C1 segment of cervical spinal cord (tissue), 14 donors: ENCODE measurements at places on chromosomes 7 and 10.
A peak's percentile ranks its signal among the peaks of the same experiment; 100 is the strongest.

GRCh38 chr7:95511716-95512260 is 26.0 kb downstream of the ASB4 start:
- DNase-seq, result peak; percentile 84

DNA sequence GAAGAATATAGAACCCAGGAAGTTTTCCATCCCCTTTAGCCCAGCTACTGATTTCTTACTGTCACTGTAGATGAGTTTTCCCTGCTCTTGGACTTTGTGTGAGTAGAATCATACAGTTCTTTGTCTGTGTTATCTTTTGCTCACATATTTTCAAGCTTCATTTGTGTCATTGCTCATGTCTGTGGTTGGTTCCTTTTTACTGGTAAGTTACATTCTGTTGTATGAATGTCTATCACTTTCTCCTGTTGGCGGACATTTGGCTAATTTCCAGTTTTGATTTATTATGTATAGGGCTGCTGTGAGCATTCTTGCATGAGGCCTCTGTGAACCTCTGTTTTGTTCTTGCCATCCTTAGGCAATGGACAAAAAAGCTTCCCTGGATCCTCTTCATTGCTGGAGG is 5.3 kb downstream of the GLRX3 start:
- no peak for DNase-seq

GRCh38 chr7:70316745-70317144 is 718.5 kb downstream of the AUTS2 start:
- DNase-seq, result no peak

DNA sequence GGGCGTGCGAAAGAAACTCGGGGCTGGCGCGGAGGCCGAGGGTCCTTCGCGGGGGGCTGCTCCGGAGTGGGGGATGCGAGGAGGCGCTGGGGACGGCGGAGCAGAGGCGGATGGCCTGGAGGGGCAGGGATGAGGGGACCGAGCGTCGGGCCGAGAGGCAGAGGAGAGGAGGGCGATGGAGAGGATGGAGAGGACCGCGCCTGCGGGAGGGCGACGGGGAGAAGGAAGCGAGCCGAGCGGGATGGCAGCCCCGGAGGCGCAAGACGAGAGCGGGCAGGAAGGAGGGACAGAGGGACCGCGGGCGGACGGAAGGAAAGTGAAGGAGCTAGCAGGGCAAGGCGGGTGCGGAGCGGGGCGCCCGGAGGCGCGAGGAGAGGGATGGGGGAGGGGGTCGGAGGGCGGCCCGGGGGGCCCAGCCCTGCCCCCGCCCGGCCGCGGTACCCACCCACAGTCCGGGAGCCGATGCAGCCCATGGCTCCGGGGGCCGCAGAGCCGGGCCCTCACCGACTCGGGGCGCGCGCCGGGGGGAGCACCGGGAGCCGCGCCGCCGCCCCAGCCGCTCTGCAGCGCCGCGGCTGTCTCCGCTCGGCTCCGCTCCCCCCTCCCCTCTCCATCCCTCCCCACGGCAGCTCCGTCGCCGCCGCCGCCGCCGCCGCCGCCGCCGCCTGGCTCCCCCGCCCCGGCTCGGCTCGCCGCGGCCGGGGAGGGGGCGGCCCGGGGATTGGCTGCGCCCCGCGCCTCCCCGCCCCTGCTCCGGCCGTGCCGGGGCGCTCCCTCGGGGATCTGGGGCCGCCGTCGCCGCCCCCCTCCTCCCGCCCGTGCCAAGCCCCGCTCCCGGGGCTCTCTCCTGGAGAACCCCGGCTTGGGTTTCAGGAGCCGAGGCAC is at the start of gene FAM131B:
TSS of gene FAM131B (minus strand) at position 583 of the 885 bp plus-strand sequence. CDS start at position 473, 110 bp downstream.
- DNase-seq, result no peak

- no peak for DNase-seq
Measured at GRCh38 chr7:73702226-73702625, 17.2 kb downstream of the STX1A start.

GRCh38 chr7:95454438-95455045 is 19.7 kb upstream of the PON2 start:
- DNase-seq, result no peak

GRCh38 chr7:107414198-107414597 is 55.7 kb upstream of the GPR22 start:
- DNase-seq, result no peak

DNA sequence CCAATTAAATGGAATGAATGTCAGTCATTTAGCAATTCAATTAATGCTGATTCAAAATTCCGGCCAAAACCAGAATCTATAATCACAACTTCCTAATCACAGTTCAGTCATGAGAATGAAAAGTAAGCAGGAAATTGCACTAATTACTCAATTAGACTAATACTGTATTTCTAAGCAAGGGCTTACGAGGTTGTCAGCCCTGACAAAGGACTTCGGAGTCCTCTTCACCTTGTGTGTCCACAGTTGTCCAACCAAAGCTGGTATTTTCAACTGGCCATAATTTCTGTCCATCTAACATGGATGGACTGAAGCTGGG is 17.4 kb downstream of the CPA1 start:
- DNase-seq, result no peak

DNA sequence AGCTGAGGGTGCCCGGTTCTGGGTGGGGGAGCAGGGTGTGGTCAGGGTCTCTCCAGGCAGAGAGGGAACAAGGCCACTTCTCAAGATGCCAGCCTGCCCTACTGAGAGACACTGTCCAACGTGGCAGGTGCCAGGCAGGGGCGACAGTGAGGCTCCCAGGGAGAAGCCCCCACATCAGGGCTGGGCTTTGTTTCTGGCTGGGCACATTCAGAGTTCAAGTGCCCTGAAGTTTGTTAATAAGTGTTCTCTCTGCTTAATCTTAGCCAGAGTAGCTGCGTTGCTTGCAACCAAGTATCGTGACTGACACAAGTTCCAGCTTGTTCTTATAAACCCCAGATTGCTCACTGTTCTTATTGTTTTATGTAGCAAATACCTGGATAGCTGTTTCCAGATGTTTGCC is 21.8 kb downstream of the FOXL3 start:
- no peak for DNase-seq

- no peak for DNase-seq
Measured at GRCh38 chr7:36158321-36158605, 5.2 kb downstream of the EEPD1 start.

- no peak for DNase-seq
Measured at GRCh38 chr7:77819021-77819420, 20.4 kb downstream of the PHTF2 start.

GRCh38 chr10:14608381-14609001 is 166.2 kb downstream of the FAM107B start:
- DNase-seq, result no peak

- DNase-seq, result peak; percentile 6
Measured at GRCh38 chr10:77251297-77252013, 386.2 kb downstream of the KCNMA1 start.

GRCh38 chr10:110425684-110426293 is 71.9 kb upstream of the DUSP5 start:
- no peak for DNase-seq

DNA sequence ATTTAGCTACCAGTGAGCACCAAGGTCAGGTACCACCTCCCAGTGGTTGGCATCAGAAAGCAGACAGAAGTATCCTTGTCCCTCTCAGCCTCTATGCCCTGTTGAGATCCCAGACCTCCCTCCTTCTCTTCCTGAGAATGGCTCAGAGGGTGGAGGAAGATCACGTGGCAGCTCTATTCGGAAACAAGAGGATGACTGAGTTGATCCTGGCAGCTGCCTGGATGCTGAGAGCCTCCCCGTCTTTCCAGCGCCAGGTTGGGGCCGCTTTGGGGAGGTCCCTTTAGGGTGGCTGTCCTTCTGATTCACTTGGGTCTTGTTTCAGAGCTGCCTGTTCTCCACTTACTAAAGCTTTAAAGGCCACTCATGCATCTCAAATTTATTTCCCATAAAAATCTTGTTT is 36.9 kb upstream of the NPFFR1 start:
- no peak for DNase-seq

DNA sequence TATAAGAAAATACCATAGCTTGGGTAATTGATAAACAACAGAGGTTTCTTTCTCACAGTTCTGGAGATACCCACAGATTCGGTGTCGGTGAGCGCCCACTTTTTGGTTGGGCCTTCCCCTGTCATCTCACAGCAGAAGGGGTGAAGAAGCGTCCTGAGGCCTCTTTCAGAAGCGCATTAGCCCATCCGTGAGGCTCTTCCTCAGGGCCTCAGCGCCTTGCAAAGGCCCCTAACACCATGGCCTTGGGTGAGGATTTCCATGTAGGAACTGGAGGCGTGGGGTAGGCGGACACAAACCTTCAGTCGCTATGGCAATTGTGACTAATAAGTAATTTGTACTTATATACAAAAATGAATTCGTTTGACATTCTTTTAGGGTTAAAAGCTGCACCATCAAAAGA is 316.0 kb downstream of the PTPRN2 start:
- no peak for DNase-seq

DNA sequence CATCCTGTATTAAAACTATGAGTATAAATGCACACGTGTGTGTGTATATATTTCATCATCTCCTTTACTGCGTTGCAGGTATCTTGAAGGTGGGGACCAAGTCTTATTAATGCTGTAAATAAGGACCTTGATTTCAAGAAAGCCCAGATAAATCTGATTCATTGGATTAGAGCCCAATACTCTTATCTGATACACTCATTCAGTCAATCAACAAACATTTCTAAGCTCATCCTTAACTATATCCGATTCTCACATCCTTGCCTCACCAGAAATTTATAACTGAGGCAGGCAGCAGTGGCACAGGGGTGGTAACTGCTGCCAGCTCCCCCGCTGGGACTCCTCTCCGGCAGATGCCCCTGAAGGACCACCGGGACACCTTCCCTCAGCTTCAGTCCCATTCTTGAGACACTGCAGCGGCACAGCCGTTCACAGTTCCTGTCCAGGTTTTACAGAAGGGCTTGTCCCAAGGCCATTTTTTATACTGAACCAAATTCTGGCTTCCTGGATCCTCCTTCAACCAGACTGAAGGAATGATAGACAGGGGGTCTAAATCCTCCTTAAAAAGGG is 54.0 kb downstream of the BRI3 start:
- DNase-seq, result no peak

DNA sequence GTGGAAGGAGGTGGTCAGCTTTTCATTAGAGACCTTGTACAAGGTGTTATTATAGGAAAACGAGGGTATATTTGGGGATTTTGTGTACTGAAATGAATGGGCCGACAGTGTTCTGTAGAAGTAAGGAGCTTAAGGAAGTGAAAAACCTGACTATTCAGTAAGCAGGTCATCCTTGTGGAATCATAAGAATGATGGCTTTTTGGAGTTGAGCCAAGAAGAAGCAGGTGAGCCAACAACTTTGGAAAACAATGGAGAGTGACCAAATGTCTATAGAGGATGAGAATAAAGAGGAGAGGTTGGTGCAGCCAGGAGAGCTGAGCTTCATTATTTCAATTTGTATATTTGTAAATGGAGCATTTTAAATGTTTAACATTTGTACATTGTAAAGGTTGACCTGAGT is 595.7 kb downstream of the CCSER2 start:
- DNase-seq, result no peak

DNA sequence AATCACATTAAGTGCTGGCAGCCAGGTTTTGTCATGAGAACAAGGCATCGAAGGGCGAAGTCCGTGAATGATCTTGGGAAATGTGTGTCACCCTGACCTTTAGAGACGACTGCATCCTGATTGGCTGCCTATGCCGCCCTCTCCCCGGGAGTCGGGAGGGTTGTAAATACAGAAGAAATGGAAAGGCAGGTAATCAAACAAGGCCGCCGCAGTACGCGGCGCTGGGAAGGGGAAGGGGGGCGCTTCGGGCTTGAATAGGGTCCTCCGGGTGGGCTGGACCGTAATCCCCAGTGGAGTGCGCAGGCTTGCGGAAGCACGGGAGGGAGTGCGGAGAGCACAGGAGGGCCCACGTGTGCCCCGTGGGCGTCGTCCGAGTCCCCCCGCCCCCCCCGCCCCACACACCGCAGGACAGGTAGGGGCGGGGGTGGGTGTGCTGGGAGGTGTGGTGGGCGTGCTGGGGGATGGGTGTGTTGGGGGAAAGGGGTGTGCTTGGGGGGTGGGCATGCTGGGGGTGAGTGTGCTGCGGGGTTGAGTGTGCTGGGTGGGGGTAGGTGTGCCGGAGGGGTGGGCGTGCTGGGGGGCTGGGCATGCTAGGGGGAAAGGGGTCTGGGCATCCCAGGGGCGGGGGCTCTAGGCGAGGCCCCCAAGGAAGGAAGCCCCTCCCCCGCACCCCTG is 169.4 kb downstream of the ARHGAP12 start:
- peak; percentile 18 for DNase-seq

DNA sequence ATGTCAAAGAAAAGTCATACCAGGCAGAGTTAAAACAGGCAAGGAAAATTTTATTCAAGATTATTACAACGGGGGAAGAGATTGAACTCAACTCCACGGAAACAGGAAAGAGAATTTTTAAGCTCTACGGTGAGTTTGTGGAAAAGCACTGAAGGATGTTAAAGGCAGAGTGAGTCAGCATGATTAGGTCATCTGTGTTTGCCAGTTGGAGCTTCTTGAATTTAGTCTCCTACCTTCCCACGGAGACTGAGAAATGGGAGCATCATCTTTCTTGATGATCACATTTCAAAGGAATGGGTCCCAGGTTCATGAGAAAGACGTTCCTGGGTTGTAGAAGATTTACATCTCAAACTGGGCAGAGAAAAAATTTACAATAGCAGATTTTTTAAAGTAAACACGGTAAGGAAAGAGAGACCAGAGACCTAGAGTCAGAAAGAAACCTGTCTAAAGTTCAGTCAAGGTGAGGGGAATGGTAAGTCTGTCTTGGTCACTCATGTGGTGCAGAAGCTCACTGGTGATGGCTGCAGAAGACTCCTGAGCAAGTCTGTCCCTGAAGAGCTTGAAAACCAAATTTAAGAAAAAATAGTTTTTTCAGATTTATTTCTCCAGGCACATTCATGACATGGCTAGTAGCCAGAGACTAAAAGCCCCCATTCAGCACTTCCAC is 516.9 kb upstream of the LRRN3 start:
- DNase-seq, result no peak

DNA sequence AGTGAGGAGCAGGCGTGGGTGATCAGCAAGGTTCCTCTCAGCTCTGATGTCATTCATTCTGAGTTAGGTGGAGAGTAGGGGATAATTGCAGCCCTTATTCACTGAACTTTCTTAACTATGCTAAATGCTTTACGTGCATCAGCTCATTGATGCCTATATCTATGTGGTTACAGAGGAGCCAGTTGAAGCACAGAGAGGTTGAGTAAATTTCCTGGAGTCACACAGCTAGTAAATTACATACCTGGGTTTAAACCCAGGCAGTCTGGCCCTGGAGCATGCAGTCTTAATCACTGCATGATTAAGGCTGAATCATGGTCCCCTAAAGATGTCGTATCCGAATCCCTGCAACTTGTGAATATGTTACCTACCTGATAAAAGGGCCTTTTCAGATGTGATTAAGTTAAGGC is 99.6 kb downstream of the GRK5 start:
- no peak for DNase-seq

GRCh38 chr10:98920807-98921206 is 314.8 kb downstream of the HPSE2 start:
- no peak for DNase-seq

DNA sequence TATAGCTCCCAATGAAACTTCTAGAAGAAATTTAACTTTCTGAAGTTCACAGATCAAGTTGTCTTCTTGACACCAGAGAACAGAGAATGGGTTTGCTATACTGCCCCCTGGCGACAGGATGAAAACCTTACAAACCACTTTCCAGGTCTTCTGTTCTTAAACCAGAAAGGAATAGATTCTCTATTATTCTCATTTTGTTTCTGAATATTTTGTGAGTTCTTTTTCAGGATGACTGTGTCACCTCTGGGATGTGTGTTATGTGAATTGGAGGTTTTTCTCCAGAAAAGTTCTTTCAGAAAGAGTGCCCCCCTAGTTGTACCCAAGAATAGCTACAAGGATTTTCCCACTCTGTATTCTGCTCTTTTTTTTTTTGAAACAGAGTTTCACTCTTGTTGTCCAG is 6.3 kb downstream of the IFT22 start:
- no peak for DNase-seq
